ENCODE measurements at places on chromosomes 1 and 21. TPM values are rescaled to one million over a fixed set of nuclear protein-coding genes. Genes with fewer than 3 reads are reported as not detected.

DNA sequence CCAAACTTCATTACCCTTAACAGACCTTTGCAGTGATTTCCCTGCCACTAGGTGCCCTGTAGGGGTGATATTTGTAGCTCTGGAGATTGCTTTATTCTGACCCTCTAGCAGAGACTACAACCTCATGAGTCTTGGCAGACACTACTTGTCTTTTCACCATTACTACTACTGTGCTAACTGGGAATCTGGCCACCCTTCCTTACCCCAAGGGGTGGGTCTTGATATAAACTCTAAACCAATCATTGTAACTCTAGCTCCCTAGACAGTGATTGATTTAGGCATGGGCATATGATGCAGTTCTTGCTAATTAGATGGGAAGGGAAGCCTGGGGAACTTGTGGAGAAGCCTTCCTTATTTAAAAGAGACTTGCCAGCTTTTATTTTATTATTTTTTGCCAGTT is 3.9 kb downstream of the KPNA6 start:
- no peaks in the 10 kb centered on the region for H3K36me3 ChIP-seq
- H3K4me3 ChIP-seq: no peak overlapping the region
- H3K27ac ChIP-seq: no peak overlapping the region
- peaks cover 5% of the 10 kb centered on the region for H3K4me1 ChIP-seq
- no peaks in the 10 kb centered on the region for H3K27me3 ChIP-seq

DNA sequence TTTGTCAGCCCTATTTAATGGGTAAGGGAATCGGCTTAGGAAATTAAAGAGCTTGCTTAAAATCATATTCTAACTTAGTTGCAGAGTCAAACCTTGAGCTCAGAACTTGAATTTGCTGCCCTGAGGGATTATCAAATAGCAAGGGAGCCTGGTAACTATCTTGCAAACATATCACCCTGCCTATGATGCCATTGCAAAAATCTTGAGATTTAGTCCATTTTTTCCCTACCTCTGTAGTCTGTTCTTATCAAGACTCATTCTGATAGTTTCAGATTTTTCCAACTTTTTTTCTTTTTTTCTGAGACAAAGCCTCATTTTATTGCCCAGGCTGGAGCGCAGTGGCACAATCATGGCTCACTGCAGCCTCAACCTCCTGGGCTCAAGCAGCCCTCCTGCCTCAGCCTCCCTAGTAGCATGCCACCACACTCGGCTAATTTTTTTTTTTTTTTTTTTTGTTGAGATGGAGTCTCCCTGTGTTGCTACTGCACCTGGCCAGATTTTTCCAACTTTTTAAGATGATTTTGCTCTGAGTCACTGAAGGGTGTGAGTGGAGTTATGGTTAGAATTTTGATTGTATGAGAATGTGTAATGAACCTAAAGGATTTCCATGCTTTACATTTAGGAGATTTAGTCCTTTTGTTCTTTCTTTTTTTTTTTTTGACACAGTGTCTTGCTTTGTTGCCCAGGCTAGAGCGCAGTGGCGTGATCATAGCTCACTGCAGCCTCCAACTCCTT is 12.2 kb downstream of the SARS1 start:
- H3K4me3 ChIP-seq: no peak overlapping the region
- no peaks in the 10 kb centered on the region for H3K36me3 ChIP-seq
- H3K4me1 ChIP-seq: no peaks in the 10 kb centered on the region
- H3K27me3 ChIP-seq: no peaks in the 10 kb centered on the region

GRCh38 chr1:224245188-224245587 is 62.1 kb downstream of the DEGS1 start:
- no peaks in the 10 kb centered on the region for H3K4me1 ChIP-seq
- no peak for DNase-seq
- no peaks in the 10 kb centered on the region for H3K27me3 ChIP-seq
- no peak overlapping the region for H3K4me3 ChIP-seq
- no peaks in the 10 kb centered on the region for H3K36me3 ChIP-seq

- H3K27ac ChIP-seq: no peak overlapping the region
- no peaks in the 10 kb centered on the region for H3K36me3 ChIP-seq
- DNase-seq: no peak
- no peaks in the 10 kb centered on the region for H3K27me3 ChIP-seq
Observed at GRCh38 chr1:150409504-150410362, 45.8 kb downstream of the RPRD2 start.

- no peaks in the 10 kb centered on the region for H3K27me3 ChIP-seq
- H3K4me1 ChIP-seq: no peaks in the 10 kb centered on the region
- H3K36me3 ChIP-seq: no peaks in the 10 kb centered on the region
- peak; percentile 57 for DNase-seq
- no peak overlapping the region for H3K4me3 ChIP-seq
- H3K27ac ChIP-seq: no peak overlapping the region
Observed at GRCh38 chr1:6922096-6922931, 137.1 kb downstream of the CAMTA1 start.

- no peak overlapping the region for H3K27ac ChIP-seq
- no peak overlapping the region for H3K4me3 ChIP-seq
- H3K4me1 ChIP-seq: peaks cover 18% of the 10 kb centered on the region
Observed at GRCh38 chr1:226656201-226656600, 82.9 kb downstream of the ITPKB start.

DNA sequence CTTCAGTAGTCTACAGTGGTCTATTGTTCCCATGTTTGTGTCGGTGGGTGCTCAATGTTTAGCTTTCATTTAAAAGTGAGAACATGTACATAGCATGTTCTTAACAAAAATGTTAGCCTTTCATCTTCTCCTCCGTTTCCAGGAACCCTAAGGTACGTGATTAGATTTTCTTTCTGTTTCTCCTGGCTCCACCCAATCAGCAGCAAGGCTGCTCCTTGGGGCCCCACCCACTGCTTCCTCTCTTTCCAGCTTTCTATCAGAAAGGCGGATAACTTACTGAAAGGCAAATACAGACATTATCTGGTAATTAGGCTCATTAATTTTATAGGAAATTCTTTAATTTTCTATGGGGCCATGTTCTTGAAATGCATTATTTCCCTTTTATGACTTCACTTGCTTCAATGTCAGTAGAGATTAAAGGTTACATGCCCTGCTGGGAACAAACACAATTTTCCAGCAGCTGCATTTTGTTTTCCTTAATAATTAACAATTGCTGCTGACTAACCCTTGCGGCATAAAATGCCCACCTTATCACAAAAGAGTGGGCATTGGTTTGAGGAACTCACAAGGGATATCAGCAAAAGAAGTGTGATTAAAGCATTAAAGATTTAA is 324.9 kb upstream of the SNX7 start:
- H3K27me3 ChIP-seq: no peaks in the 10 kb centered on the region
- H3K4me3 ChIP-seq: no peak overlapping the region
- no peaks in the 10 kb centered on the region for H3K4me1 ChIP-seq
- DNase-seq: no peak
- no peaks in the 10 kb centered on the region for H3K36me3 ChIP-seq
- no peak overlapping the region for H3K27ac ChIP-seq

DNA sequence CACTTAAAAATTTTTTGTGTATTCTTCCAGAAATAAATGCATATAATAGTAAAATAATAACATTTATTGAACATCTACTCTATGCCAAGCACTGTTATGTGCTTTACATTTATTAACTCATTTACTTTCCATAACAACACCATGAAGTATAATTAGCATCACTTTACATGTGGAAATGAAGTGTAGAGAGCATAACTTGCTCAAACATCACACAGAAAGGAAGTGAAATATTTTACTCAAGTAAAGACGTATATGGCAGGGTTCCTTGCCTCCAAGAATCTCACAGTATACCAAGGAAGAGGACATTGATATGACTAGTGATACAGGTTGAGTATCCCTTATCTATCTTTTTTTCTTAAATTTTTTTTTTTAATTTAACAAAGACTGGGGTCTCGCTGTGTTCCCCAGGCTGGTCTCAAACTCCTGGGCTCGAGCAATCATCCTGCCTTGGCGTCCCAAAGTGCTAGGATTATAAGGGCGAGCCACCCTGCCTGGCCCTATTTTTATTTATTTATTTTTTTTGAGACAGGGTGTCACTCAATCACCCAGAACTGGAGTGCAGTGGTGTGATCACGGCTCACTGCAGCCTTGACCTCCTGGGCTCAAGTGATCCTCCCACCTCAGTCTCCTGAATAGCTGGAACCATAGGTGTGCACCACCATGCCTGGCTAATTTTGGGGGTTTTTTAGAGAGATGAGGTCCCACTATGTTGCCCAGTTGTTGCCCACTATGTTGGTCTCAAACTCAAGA is 7.7 kb upstream of the CLIC4 start:
- H3K36me3 ChIP-seq: no peaks in the 10 kb centered on the region
- H3K27ac ChIP-seq: no peak overlapping the region
- no peak overlapping the region for H3K4me3 ChIP-seq
- H3K27me3 ChIP-seq: no peaks in the 10 kb centered on the region

GRCh38 chr1:20080441-20081352 is 10.7 kb downstream of the PLA2G5 start:
- no peak for DNase-seq
- no peaks in the 10 kb centered on the region for H3K27me3 ChIP-seq
- no peaks in the 10 kb centered on the region for H3K4me1 ChIP-seq
- no peaks in the 10 kb centered on the region for H3K36me3 ChIP-seq
- no peak overlapping the region for H3K27ac ChIP-seq
- H3K4me3 ChIP-seq: no peak overlapping the region

IL20 gene
- total RNA-seq: not detected

SLC1A7 gene
- 0.24 TPM for total RNA-seq
